Dorsolateral prefrontal cortex (tissue), 122 donors: ENCODE measurements at places on chromosomes 16 and 17. TPM values are rescaled to one million over a fixed set of nuclear protein-coding genes. Genes with fewer than 3 reads are reported as not detected.

GRCh38 chr16:82855471-82855870, 228.7 kb downstream of the CDH13 start:
- no peak for DNase-seq

Gene C1QL1
- total RNA-seq, result 21.5 TPM

Gene CA5A
- not detected for total RNA-seq

- no peak for DNase-seq
Observed at GRCh38 chr17:67569873-67570272, 147.9 kb upstream of the NOL11 start.

- DNase-seq, result no peak
Observed at GRCh38 chr17:45867702-45868101, 23.0 kb downstream of the SPPL2C start.

Gene KCNH4
- 1.1 TPM for total RNA-seq
